Smooth muscle cell of the umbilical artery (primary cell): ENCODE measurements at places on chromosomes 2 and 18. TPM values are rescaled to one million over a fixed set of nuclear protein-coding genes. Genes with fewer than 3 reads are reported as not detected.

WNT6 gene
- total RNA-seq: not detected in 2 replicates

TLX2 gene
- not detected in 2 replicates for total RNA-seq

RRM2 gene
- 7.1 and 22.2 TPM in 2 replicates for total RNA-seq

DOK6 gene
- total RNA-seq: 10.4 and 15.3 TPM in 2 replicates

OBSL1 gene
- total RNA-seq: 43.1 and 51.8 TPM in 2 replicates

CASP8 gene
- 26.1 and 26.8 TPM in 2 replicates for total RNA-seq

EIPR1 gene
- total RNA-seq: 32.4 and 36.4 TPM in 2 replicates

ZAP70 gene
- 0.05 TPM in 1 of 2 replicates, not detected in the other for total RNA-seq

STPG4 gene
- total RNA-seq: 0.32 and 0.89 TPM in 2 replicates

PIKFYVE gene
- total RNA-seq: 35.9 TPM in 2 replicates

PPP1R1C gene
- total RNA-seq: 0.28 TPM in 1 of 2 replicates, not detected in the other

SLC35G4 gene
- total RNA-seq: not detected in 2 replicates

VWA3B gene
- 0.09 TPM in 1 of 2 replicates, not detected in the other for total RNA-seq

POTEC gene
- total RNA-seq: not detected in 2 replicates

TFCP2L1 gene
- total RNA-seq: not detected in 2 replicates

DYNAP gene
- not detected in 2 replicates for total RNA-seq

IL1F10 gene
- not detected in 2 replicates for total RNA-seq

CAVIN2 gene
- 1.8 and 6.2 TPM in 2 replicates for total RNA-seq

NEU2 gene
- not detected in 2 replicates for total RNA-seq

TSPYL6 gene
- not detected in 2 replicates for total RNA-seq

ZBTB7C gene
- not detected in 2 replicates for total RNA-seq

C18orf54 gene
- 3.3 and 8.6 TPM in 2 replicates for total RNA-seq

RAD51AP2 gene
- not detected in 2 replicates for total RNA-seq

DQX1 gene
- 0.32 TPM in 1 of 2 replicates, not detected in the other for total RNA-seq

CUL3 gene
- 65.6 and 86.2 TPM in 2 replicates for total RNA-seq

TMEM247 gene
- not detected in 2 replicates for total RNA-seq

SH3BP4 gene
- 15.4 and 41.1 TPM in 2 replicates for total RNA-seq

NT5DC4 gene
- total RNA-seq: not detected in 2 replicates

FMNL2 gene
- total RNA-seq: 20.5 and 37.2 TPM in 2 replicates

CAPN14 gene
- total RNA-seq: under 0.01 and 0.14 TPM in 2 replicates

IL1RN gene
- not detected in 2 replicates for total RNA-seq

RUFY4 gene
- not detected in 2 replicates for total RNA-seq

GREB1 gene
- total RNA-seq: 0.59 and 0.83 TPM in 2 replicates

KIF1A gene
- under 0.01 and 0.14 TPM in 2 replicates for total RNA-seq
